ENCODE measurements at places on chromosomes 2 and 18. TPM values are rescaled to one million over a fixed set of nuclear protein-coding genes. Genes with fewer than 3 reads are reported as not detected.
A peak's percentile ranks its signal among the peaks of the same experiment; 100 is the strongest.

The SCN7A gene
- 66.9 TPM for total RNA-seq

GRCh38 chr18:4017480-4017879 is 437.6 kb downstream of the DLGAP1 start:
- no peaks in the 10 kb centered on the region for H3K4me1 ChIP-seq
- no peak overlapping the region for H3K27ac ChIP-seq
- H3K4me3 ChIP-seq: no peak overlapping the region
- DNase-seq: no peak
- H3K36me3 ChIP-seq: no peaks in the 10 kb centered on the region
- no peaks in the 10 kb centered on the region for H3K27me3 ChIP-seq

DNA sequence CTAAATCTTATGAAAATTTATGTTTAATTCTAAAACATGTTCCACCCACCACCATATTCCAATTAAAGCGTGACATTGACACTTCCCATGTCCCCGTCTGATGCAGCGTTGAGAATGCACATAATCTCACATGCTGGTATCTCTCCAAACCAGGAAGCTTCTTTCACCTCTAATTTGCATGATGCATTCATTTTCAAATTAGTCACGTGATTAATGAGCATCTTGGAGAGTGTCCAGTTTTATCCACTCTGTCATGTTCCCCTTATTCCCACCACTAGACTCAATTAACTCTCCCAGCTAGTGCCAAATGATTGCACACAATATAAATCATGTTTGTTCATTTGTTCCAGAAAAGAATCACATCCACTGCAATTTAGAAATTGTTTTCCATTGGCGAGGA is 105.8 kb downstream of the RIT2 start:
- DNase-seq: no peak
- no peak overlapping the region for H3K4me3 ChIP-seq
- no peaks in the 10 kb centered on the region for H3K27me3 ChIP-seq
- no peak overlapping the region for H3K27ac ChIP-seq
- no peaks in the 10 kb centered on the region for H3K36me3 ChIP-seq

The COLEC12 gene
- total RNA-seq: 24.9 TPM

GRCh38 chr2:158214431-158214830 is 112.8 kb downstream of the UPP2 start:
- H3K36me3 ChIP-seq: no peaks in the 10 kb centered on the region
- H3K4me1 ChIP-seq: no peaks in the 10 kb centered on the region
- H3K4me3 ChIP-seq: no peak overlapping the region
- DNase-seq: no peak
- H3K27ac ChIP-seq: no peak overlapping the region

GRCh38 chr2:228774548-228774947 is 496.5 kb downstream of the PID1 start:
- DNase-seq: no peak
- H3K36me3 ChIP-seq: no peaks in the 10 kb centered on the region
- no peak overlapping the region for H3K27ac ChIP-seq
- H3K4me3 ChIP-seq: no peak overlapping the region
- no peaks in the 10 kb centered on the region for H3K4me1 ChIP-seq
- no peaks in the 10 kb centered on the region for H3K27me3 ChIP-seq

DNA sequence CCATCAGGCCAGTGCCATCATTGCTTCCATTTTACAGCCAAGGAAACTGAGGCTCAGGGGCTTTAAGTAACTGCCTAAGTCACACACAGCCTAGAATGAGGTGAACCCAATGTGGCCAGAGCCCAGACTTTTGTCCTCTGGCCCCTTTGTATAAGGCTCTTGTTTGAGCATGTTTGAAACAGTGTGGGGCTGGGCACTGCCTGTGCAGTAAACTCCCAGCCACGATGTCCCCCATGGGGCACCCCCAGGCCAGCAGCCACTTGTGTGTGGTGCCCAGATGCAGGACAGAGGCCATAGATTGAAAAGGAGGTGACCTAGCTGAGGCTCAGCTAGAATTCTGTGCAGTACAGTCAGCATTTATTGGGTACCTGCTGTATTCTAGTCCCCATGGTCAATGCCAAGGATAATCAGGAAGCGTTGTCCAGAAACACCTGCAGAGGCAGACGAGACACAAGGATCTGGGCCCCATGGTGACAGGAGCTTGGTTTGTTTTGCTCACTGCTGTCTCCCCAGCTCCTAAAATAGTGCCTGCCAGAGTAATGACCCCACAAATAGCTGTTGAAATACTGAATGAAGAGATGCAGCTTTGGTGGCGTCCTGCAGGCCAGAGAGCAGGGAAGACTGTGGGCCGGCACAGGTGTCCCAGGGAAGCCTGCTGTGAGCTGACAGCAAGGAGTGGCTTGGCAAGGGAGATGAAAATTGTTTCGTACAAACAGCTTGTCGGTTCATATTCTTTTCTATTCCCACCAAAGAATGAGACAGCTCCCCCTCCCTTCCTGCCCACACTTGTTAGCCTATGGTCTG is 160.7 kb downstream of the LDLRAD4 start:
- peaks cover 66% of the 10 kb centered on the region for H3K4me1 ChIP-seq
- H3K27ac ChIP-seq: peak overlapping the region; percentile 70
- H3K27me3 ChIP-seq: no peaks in the 10 kb centered on the region
- H3K4me3 ChIP-seq: no peak overlapping the region
- H3K36me3 ChIP-seq: no peaks in the 10 kb centered on the region
- DNase-seq: no peak

DNA sequence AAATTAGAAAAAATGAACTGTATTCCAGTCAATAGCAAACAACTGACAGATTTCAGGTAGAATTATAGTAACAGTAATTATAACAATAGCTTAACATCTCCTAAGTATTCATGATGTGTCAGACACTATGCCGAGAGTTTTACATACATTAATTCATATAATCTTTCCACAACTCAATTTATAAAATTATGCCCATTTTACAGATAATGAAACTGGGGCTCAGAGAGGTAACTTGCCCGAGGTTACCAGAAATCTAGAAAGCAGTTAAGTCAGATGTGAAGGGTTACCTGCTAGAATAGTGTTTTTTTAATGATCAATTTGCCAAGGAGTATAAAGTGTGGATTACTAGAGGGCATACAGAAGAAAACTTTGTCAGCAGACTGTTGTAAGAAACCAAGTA is 12.2 kb downstream of the NBAS start:
- H3K36me3 ChIP-seq: peaks cover 62% of the 10 kb centered on the region
- H3K27ac ChIP-seq: no peak overlapping the region
- no peak for DNase-seq
- H3K4me1 ChIP-seq: no peaks in the 10 kb centered on the region
- H3K4me3 ChIP-seq: no peak overlapping the region

- no peak for DNase-seq
- H3K27ac ChIP-seq: no peak overlapping the region
- no peaks in the 10 kb centered on the region for H3K4me1 ChIP-seq
- no peaks in the 10 kb centered on the region for H3K36me3 ChIP-seq
Measured at GRCh38 chr18:62634458-62634857, 80.9 kb upstream of the PHLPP1 start.

- H3K36me3 ChIP-seq: no peaks in the 10 kb centered on the region
- H3K27me3 ChIP-seq: no peaks in the 10 kb centered on the region
- H3K27ac ChIP-seq: no peak overlapping the region
- H3K4me3 ChIP-seq: no peak overlapping the region
Measured at GRCh38 chr2:185895828-185896693, 157.5 kb downstream of the FSIP2 start.

- no peaks in the 10 kb centered on the region for H3K36me3 ChIP-seq
- no peaks in the 10 kb centered on the region for H3K27me3 ChIP-seq
- no peaks in the 10 kb centered on the region for H3K4me1 ChIP-seq
- DNase-seq: no peak
- H3K27ac ChIP-seq: no peak overlapping the region
Measured at GRCh38 chr2:217461674-217462073, 541.1 kb downstream of the TNS1 start.

DNA sequence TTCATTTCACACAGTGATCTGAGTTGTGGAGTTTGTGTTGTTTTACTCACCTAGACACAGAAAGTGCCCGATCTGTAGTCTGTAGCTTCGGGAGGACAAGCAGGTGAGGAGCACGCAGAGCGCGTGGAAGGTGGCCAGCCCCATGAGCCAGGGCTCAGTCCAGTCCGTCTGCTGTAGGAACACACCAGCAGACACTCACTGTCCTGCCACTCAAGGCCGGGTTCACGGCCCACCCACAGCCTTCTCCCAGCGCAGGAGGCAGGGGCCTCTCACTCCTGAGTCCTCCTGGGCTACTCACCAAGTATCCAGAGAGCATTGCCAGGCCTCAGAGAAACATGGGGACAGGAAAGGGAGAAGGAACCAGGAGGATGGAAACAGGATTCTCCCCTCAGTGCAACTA is 1.7 kb downstream of the TMEM18 start:
- no peak overlapping the region for H3K4me3 ChIP-seq
- H3K27ac ChIP-seq: peak overlapping the region; percentile 68
- H3K27me3 ChIP-seq: no peaks in the 10 kb centered on the region
- peaks cover 34% of the 10 kb centered on the region for H3K4me1 ChIP-seq

DNA sequence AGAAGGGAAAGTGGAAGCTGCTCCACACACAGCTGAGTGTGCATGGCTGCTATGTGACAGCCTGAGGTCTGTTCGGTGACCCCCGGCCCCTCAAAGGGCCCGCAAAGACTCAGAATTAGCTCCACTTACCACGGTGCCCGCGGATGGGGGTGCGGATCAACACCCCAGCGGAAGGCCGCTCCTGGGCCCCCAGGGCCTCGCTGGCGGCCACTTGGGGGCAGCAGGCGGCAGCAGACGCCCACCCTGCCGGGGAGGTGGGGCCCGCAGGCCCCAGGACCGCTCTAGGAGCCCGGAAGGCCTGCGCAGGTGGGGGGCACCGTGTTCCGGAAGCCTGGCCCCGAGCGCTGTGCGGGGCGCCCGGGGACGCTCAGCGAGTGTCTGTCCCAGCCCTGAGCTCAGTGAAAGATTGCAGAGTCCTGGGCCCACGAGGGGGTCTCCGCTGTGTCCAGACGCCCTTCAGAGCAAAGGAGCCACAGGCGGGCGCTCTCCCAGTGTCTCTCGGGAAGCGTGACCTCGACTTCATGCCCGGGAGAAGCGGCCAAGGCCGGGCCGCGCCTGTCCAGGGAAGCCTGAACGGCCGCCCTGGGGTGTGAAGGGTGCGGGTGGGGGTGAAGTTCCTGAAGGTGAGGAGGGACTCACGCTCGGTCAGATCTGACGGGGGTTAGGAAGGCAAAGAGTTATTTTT is 118.7 kb downstream of the VAPA start:
- no peaks in the 10 kb centered on the region for H3K36me3 ChIP-seq
- H3K27ac ChIP-seq: no peak overlapping the region
- peaks cover 22% of the 10 kb centered on the region for H3K4me1 ChIP-seq
- no peaks in the 10 kb centered on the region for H3K27me3 ChIP-seq

GRCh38 chr2:239523147-239523953 is 122.5 kb upstream of the HDAC4 start:
- DNase-seq: no peak
- no peaks in the 10 kb centered on the region for H3K27me3 ChIP-seq

The SLC4A5 gene
- total RNA-seq: 1.6 TPM

DNA sequence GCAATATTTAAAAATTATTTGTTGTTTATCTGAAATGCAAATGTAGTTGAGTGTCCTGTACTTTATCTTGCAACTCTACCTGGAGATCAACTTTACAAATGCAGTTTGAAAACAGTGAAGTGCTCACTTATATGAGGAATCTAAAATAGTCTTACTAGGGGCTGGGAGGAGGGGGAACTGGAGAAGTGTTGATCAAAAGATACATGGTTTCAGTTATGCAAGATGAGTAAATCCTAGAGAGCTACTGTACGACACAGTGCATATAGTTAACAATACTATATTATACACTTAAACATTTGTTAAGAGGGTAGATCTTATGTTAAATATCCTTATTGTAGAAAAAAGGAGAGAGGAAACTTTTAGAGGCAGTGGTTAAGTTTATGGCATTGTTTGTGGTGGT is 241.9 kb downstream of the BCL11A start:
- H3K27me3 ChIP-seq: no peaks in the 10 kb centered on the region
- no peaks in the 10 kb centered on the region for H3K4me1 ChIP-seq
- H3K4me3 ChIP-seq: no peak overlapping the region
- H3K27ac ChIP-seq: no peak overlapping the region

The IL1RN gene
- 0.83 TPM for total RNA-seq

DNA sequence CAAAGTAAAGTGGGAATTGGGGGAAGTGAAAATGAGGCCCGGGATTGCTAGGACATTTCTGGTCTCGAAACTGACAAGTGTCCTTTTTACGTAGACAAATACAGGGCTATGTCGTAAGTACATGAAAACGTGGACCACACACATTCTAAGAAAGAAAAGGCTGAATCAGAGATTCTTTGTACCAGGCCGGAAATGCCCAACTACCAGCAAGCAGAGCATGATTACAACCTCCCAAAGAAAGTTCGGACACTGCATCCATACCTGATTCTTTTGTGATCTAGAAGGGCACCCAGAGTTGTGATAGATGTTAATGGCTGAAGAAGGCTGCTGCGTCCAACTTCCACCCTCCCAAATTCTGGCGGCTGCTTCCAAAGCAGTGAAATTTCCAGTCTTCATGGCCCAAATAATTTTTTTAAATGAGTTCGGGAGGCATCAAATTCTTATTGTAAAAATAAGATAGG is 1.7 kb downstream of the RBMS1 start:
- DNase-seq: no peak
- H3K27me3 ChIP-seq: no peaks in the 10 kb centered on the region
- peak overlapping the region; percentile 99 for H3K27ac ChIP-seq
- H3K4me3 ChIP-seq: peak overlapping the region; percentile 81

The KCNK3 gene
- total RNA-seq: 13.0 TPM

GRCh38 chr2:240467659-240468302 is 32.3 kb downstream of the GPC1 start:
- no peak overlapping the region for H3K4me3 ChIP-seq
- DNase-seq: peak; percentile 77
- no peaks in the 10 kb centered on the region for H3K4me1 ChIP-seq
- H3K27ac ChIP-seq: no peak overlapping the region
- H3K27me3 ChIP-seq: no peaks in the 10 kb centered on the region

DNA sequence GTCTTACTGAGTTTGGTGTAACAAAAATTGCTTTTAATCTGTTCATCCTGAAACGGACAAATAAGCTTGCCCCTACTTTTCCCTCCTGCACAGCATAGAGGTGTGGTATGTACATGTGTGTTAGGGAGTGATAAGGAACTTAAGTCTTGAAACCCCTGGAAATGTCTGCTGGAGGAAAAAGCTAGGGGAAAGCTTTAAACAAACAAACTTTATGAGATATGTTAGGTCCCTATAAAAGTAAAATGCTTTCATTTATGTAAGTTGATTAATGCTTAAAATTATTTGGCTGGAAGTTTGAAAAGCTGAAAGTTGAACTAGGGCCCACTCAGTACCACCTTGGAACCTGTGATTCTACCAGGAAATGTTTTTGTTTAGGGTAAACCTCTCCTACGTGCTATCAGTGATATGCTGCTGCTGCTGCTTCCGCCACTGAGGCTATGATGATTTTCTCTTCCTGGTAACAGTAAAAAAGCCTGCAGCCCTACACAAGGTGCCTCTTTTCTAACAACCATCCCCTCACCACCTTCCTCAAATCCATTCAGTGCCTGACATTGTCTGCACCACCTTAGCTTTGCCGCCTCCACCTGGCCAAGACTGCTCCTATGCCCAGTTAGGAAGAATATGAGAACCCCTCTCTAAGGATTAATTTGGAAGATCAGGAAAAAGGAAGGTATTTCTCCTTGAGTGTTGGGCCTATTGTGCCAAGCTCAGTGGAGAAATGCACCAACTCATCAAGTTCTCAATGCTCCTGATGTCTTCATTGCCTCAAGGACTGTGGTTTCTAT is 2.5 kb upstream of the YES1 start:
- H3K4me1 ChIP-seq: peaks cover 15% of the 10 kb centered on the region
- no peaks in the 10 kb centered on the region for H3K36me3 ChIP-seq
- no peak overlapping the region for H3K27ac ChIP-seq
- H3K27me3 ChIP-seq: no peaks in the 10 kb centered on the region

The CASP10 gene
- 2.2 TPM for total RNA-seq

GRCh38 chr2:189549449-189549832 is 31.1 kb downstream of the SLC40A1 start:
- H3K36me3 ChIP-seq: no peaks in the 10 kb centered on the region
- peaks cover 30% of the 10 kb centered on the region for H3K4me1 ChIP-seq
- no peak overlapping the region for H3K4me3 ChIP-seq
- no peak for DNase-seq

The ABCB11 gene
- not detected for total RNA-seq

Data from esophagus muscularis mucosa (tissue), 4 donors.